Frontal cortex (tissue), 4 donors: ENCODE measurements at places on chromosomes 3 and 15.

GRCh38 chr3:193861012-193861411 lies 268.0 kb downstream of the OPA1 start:
- no peak for DNase-seq

DNA sequence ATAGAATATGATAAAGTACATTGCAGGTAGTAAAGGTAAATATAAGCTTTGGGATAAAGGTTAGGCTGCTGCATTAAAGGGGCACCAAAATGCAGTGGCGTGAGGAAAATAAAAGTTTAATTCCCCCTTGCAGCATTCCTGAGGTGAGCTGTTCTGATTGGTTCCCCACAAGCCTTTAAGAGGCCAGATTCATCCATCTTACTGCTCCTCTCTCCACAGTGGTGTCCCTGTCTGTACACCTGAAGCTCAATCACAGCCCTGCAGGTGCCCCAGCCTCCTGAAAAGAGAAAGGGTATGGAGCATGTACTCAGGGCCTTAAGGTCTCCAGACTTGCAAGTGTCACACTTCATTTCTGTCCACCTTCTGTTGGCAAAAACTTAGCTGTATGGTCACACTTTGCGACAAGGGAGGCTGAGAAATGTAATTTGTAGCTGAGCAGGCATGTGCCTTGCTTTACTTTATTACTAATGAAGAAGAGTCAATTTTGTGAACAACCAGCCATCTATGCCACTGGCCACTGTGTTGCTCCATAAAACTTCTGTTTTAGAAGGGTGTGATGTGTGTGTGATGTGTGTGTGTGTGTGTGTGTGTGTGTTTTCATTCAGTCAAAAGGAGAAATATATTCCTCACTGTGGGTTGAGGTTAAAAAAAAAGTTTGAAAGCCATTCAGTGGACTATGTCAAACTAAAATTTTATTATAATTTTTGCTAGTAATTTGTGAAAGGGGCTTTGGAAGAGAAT lies 12.8 kb downstream of the LACTB start:
- DNase-seq = no peak

GRCh38 chr15:32974691-32975090 lies 219.8 kb downstream of the FMN1 start:
- no peak for DNase-seq

DNA sequence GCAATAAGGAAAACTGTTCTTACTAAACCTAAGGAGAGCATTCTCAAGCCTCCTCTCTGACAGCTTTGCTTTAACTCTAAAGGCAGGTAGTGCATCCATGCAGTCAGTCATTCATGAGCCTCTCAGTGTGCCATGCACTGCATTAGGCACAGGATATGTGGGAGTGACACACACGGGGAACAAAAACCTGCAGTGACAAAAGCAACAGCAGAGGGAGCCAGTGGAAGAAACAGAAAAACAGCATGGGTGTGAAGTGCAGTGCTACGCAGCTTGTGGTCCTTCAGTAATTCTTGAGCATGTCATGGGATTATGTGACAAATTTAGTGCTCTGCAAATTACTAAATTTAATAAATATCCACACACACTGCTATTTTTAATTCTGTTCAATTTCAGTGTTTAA lies 230.7 kb downstream of the BBX start:
- no peak for DNase-seq

GRCh38 chr3:16770792-16771191 lies 114.0 kb upstream of the PLCL2 start:
- no peak for DNase-seq

GRCh38 chr3:46849045-46849631 lies 14.1 kb downstream of the MYL3 start:
- no peak for DNase-seq

GRCh38 chr3:142319094-142319493 lies 93.7 kb upstream of the GK5 start:
- DNase-seq = no peak

DNA sequence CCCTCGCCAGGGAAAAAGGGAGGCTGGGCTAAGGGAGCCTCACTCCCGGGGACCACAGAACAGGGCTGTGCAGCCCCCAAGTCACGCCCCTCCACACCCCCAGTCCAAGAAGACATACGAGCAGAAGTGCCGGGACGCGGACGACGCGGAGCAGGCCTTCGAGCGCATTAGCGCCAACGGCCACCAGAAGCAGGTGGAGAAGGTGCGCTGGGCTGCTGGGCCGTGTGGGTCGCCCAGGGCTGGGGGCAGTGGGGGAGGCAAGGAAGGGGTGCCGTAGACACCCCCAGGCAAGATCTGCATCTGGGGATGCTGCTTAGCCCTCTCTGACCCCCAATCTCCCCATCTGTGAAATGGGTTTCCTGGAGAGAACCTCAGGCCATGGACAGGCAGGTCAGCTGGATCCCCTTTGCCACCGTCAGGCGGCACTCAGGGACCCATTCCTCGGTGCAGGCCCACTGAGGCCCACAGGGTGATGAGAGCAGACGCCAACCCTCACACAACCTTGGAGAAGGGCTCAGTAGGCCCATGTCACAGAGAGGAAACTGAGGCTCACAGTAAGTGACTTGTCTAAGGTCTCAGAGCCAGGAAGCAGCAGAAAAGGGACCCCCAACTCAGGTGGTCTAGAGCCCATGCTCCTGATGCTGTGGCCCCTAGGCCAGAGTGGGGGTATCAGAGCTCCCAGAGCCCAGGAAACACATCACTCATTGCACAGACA lies 33.7 kb downstream of the PSTPIP1 start:
- no peak for DNase-seq

- no peak for DNase-seq
Observed at GRCh38 chr3:196287090-196287439, 461 bp downstream of the PCYT1A start.

GRCh38 chr3:35223632-35224394 lies 415.5 kb upstream of the ARPP21 start:
- no peak for DNase-seq

DNA sequence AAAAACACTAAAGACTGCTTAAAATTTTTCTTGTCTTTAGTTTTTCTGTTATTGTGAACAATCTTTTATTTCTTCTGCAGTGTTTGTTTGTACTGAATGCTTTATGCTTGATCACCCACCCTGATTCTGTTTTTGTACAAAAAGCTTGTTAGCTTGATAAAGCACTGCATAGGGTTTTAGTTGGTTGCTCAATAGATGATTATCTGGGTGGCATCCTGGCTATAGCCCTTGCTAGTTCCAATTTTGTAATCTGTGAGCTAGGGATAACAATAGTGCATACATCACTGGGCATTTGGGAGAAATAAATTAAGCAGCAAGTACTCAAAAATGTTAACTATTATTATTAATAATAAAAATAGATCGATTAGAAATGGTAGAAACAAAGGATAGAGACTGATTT lies 102.3 kb downstream of the ZPLD1 start:
- DNase-seq = no peak

GRCh38 chr3:18122264-18122663 lies 302.9 kb downstream of the SATB1 start:
- no peak for DNase-seq

DNA sequence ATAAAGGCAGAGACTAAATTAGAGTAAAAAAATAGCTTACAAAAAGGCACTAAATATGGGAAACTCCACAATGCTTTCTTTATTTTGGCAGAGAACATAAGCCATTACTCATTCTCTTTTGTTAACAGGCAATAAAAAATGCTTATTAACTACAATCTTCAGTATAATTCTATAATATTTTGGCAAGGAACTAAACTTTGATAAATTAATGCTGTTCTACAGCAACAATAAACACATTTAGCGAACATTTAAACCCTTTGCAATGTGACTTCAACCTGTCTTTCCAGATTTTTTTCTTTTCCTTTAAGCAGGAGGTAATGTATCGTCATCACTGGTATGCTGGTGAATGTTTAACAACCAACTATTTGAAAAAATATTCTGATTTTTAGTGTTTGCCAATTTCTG lies 42.2 kb upstream of the POU1F1 start:
- DNase-seq = no peak

DNA sequence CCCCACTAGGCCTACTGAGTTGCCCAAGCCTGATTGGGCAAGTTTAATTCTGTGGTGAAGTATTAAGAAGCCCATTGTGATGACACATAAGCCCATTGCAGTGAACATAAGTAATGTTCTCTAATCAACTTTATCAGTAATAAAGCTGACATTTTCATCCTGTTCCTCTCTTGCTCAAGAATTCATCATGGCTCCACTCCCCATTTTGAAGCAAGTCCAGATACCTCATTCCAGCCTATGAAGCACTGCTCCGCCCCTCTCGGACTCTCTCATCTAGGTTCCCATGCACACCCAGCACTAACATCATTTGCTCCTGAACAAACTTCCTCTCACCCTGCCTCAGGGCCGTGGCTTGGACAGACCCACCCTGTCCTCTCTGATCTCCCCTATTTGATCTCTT lies 10.5 kb downstream of the SHF start:
- DNase-seq = no peak

GRCh38 chr3:34569437-34569836 lies 771.0 kb downstream of the PDCD6IP start:
- DNase-seq = no peak

GRCh38 chr15:78855746-78856145 lies 16.9 kb upstream of the MORF4L1 start:
- DNase-seq = no peak

GRCh38 chr15:45458746-45459403 lies 63.7 kb downstream of the SLC30A4 start:
- peak; percentile 62 for DNase-seq

GRCh38 chr3:108602249-108602934 lies 12.9 kb downstream of the DZIP3 start:
- DNase-seq = no peak

GRCh38 chr3:135057996-135058395 lies 262.9 kb downstream of the EPHB1 start:
- DNase-seq = no peak

DNA sequence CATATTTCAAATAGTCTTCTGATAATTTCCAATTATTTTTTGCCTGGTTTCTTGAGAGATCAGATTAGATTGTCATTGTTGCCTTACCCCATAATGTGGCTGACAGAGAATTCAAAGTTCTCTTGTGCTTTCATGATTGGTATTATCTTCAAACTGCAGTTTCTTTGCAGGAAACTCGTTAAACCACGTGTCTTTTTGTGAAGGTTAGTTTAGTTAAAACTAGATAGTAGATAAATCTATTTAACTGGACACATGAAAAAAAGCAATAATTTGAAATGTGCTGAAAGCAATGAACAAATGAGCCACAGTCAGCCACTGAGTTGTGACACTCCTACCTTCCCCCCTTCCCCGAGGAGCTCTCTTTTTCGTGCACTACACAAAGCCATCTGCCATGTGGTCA lies 327.5 kb upstream of the UMPS start:
- no peak for DNase-seq

- no peak for DNase-seq
Observed at GRCh38 chr3:62481962-62482361, 108.6 kb upstream of the FEZF2 start.

- no peak for DNase-seq
Observed at GRCh38 chr15:70245932-70246622, 148.4 kb upstream of the TLE3 start.

GRCh38 chr15:78571382-78571781 lies 6.1 kb downstream of the CHRNA5 start:
- DNase-seq = no peak

DNA sequence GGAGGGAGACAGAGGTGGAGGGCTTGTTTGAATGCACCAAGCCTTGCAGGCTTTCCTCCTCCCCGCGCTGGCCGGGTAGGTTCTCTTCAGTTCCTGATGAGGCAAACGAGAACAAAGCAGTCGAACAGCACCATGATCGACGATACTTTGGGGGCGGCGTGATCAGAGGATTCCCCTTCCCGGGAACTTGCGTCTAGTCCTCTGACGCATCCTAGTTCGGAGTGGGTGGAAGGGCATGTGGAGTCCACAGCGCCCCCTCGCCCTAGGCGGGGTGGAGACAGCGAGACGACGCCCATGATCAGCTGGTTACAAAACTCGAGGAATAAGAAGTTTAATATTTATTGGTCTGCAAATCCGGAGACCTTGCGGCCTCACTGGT lies 452 bp upstream of the SV2B start:
- peak; percentile 41 for DNase-seq

- no peak for DNase-seq
Observed at GRCh38 chr15:51048308-51048707, 46.4 kb downstream of the TNFAIP8L3 start.

- peak; percentile 8 for DNase-seq
Observed at GRCh38 chr3:147945968-147946519, 536.9 kb downstream of the ZIC1 start.

DNA sequence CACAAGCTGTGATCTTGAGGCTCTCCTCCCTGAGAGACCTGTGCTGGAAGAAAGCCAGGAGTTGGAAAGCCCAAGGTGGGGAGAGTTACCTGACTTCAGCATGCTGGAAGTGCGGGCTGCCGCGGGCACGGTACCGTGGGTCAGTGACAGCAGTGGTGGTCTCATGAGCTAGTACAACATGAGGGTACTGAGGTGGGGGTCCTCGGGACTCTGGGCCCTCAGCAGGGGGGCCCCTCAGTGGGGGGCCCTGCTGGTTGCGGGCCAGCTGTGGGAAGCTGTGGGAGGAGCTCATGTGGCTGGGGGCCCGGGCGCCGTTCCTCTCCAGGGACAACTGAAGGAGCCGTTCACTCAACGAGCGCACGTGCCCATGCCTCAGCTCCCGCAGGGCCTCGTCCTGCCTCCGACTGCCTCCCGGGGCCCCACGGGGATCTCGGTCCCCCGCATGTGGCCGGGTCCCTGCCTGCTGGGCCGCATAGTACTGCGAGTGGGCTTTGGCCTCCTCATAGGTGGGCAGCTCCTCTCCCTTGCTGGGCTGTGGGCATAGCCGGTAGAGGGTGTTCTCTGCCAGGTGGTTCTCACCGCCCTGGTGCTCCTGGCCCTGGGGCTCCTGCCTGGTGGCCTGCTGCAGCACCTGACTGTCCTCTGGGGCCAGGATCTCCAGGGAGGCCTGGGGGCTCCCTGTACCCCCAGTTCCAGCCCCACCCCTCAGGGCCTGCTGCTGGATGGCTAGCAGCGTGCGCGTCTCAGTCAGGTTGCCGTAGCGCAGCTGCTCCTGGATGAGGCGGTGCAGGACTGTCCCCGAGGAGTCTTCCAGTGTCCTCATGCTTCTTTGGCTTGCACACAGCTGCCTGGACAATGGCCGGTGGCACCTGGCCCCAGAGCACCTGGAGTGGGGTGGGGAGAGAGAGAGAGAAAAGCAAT lies 3.4 kb downstream of the AMOTL2 start:
- DNase-seq = no peak

- no peak for DNase-seq
Observed at GRCh38 chr15:65130941-65131340, 2.7 kb downstream of the PDCD7 start.

GRCh38 chr3:13177236-13177635 lies 104.0 kb upstream of the IQSEC1 start:
- no peak for DNase-seq
